ENCODE measurements at places on chromosomes 16 and 17. TPM values are rescaled to one million over a fixed set of nuclear protein-coding genes. Genes with fewer than 3 reads are reported as not detected.

Gene ZSCAN10
- not detected for polyA plus RNA-seq

DNA sequence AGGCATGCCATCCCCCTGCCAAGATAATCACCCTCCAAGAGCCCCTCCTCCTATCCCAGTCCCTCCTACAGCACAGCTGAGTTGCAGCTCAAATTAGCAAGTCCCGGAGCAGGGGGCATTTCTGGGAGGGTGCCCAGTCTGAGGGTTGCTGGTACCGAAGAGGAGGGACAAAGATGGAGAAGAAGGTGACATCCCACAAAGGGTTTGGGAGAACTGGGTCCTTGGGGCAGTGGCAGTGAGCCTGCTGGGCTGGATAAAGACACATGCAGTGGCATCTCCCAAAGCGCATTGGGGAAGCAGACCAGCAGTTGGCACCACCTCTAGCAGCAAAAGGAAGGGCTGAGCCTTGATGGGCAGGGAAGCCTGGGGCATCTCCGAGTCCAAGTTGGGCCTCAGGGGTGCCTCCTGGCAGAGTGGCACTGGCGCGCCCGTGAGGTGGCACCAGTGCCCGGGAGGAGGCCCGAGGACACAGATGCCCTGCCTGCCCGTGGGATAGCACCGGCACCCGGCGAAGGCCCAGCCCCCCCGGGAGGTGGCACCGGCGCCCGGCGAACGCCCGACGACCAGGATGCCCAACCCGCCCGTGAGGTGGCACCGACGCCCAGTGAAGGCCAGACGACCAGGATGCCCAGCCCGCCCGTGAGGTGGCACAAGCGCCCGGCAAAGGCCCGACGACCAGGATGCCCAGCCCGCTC lies 622 bp downstream of the TOM1L2 start:
- peaks cover 6% of the 10 kb centered on the region for H3K27me3 ChIP-seq
- no peaks in the 10 kb centered on the region for H3K36me3 ChIP-seq

- H3K27ac ChIP-seq, result peak overlapping the region; percentile 97
- H3K36me3 ChIP-seq, result peaks cover 36% of the 10 kb centered on the region
- peak overlapping the region; percentile 82 for H3K4me3 ChIP-seq
These were observed 35.5 kb downstream of the GRB7 start for GRCh38 chr17:39772987-39773934.

- H3K4me3 ChIP-seq, result no peak overlapping the region
- no peak overlapping the region for H3K27ac ChIP-seq
- peaks cover 3% of the 10 kb centered on the region for H3K4me1 ChIP-seq
- H3K27me3 ChIP-seq, result no peaks in the 10 kb centered on the region
These were observed 53.2 kb downstream of the MSI2 start for GRCh38 chr17:57309479-57309878.

Gene TBC1D26
- not detected for polyA plus RNA-seq

DNA sequence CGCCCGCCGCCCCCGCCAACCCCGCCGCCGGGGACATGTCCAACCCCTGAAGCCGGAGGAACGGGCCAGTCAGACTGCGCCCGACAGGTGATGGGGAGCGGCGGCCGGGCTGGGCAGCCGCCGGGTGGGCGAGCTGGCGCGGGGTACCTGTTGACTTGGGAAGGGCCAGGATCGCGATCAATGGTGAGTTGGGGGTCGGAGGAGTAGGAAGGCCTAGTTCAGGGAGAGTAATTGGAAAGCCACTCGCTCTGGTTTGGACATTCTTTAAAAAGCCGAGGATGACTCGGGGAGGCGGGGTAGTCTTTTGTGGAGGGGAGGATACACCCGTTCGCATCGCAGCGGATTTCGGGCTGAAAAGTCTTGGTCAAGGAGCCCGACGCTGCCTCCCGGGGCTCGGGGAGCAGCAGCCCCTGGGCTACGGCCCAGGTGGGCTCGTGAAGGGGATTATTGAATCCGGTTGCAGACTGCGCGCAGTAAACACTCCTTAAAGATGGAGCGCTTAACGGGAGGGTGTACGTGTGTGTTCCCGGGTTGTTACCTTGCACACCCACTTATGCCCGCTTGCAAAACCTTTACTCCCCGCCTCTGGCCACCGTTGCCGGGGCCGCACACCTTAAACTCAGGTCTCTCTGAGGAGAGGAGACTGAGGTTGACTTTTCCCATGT lies 123.8 kb downstream of the GOSR1 start:
- H3K36me3 ChIP-seq, result no peaks in the 10 kb centered on the region
- no peak for DNase-seq
- peaks cover 7% of the 10 kb centered on the region for H3K27me3 ChIP-seq
- H3K4me3 ChIP-seq, result peak overlapping the region; percentile 97

DNA sequence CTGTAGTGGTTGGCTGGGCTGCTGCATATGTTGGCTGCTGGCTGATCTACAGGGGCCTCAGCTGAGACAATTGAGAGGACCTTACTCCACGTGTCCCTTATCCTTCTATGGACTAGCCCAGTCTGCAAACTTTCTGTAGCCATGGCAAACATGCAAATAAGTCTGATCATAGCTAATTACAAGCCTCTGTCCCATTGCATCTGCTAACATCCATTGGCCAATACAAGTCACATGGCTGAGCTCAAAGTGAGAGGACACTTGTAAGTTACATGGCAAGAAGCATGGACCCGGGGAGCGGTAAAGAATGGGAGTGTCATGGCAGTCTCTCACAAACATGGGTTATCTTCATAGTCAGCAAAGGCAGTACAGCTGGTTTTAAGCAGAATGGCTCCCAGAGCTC lies 11.6 kb upstream of the IL4R start:
- no peak overlapping the region for H3K27ac ChIP-seq
- H3K4me1 ChIP-seq, result no peaks in the 10 kb centered on the region
- H3K36me3 ChIP-seq, result peaks cover 8% of the 10 kb centered on the region
- peaks cover 17% of the 10 kb centered on the region for H3K27me3 ChIP-seq

Gene OR3A3
- not detected for polyA plus RNA-seq

- peak; percentile 81 for DNase-seq
- H3K36me3 ChIP-seq, result no peaks in the 10 kb centered on the region
- peak overlapping the region; percentile 92 for H3K4me3 ChIP-seq
- peak overlapping the region; percentile 94 for H3K27ac ChIP-seq
- H3K27me3 ChIP-seq, result no peaks in the 10 kb centered on the region
These were observed 65.8 kb downstream of the KPNA2 start for GRCh38 chr17:68101075-68101986.

DNA sequence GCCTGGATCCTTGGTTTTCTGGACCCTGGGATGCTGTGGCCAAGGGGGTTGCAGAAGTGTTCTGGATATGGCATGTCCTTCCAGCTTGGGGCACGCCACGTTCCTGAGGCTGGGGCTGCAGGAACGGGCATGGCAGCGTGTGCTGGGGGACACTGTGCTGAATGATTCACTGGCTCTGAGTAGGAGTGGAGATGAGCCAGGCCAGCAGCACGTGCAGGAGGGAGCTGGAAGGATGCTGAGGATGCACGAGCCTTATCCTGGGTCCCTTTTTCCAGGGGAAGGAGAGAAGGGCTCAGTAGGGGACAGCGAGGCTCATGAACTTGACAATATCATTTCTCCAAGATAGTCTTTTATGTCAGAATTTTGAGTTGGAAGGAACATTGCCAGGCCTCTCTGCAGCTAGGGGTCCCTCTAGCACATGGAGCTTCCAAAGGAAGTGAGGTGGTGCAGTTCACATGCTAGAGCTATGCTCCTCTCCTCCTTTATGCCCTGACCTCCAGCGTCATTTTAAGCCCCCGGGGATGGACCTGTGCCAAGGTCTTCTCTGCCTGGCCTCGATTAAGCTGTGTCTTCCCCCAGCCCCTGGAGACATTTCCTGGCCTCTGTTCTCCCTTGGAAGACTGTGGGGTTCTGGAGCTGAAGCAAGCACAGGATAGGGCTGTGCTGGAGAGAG lies 125.9 kb downstream of the OR1D5 start:
- H3K27me3 ChIP-seq, result peaks cover 48% of the 10 kb centered on the region
- peaks cover 67% of the 10 kb centered on the region for H3K4me1 ChIP-seq
- no peak for DNase-seq
- H3K27ac ChIP-seq, result peak overlapping the region; percentile 53

Gene KRT38
- not detected for polyA plus RNA-seq

Gene KCNH4
- polyA plus RNA-seq, result not detected

All from immature natural killer cell (primary cell).